Inflammatory macrophage treated with lipopolysaccharide for 4 hours (primary cell): ENCODE measurements at places on chromosomes 7 and 10.

DNA sequence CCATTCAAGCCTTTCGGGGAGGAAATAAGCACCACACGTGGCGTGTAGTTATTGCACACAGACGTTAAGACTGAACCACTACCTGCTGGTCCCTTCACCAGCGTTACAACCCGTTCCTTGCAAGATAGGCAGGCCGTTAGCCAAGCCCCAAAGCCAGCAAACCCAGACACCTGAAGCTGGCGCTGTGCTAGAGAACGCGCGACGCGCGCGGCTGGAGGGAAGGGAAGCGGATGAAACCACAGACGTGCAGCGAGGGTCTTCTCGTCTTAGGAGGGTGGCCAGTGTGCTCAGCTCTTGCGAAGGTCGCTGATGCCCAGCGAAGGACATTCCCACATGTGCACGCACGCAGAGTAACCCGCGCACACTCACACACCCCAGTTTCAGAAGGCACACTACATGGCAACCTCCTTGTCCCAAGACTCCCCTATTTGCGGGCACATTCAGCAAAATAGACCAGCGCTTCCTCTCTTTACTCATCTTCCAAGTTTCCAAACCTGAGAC is 980 bp downstream of the TMEM26 start:
- no peak for DNase-seq

GRCh38 chr7:39433550-39433949 is 132.7 kb upstream of the YAE1 start:
- peak; percentile 36 for DNase-seq

- DNase-seq = peak; percentile 59
Observed at GRCh38 chr7:157139111-157139809, 534 bp downstream of the UBE3C start.

DNA sequence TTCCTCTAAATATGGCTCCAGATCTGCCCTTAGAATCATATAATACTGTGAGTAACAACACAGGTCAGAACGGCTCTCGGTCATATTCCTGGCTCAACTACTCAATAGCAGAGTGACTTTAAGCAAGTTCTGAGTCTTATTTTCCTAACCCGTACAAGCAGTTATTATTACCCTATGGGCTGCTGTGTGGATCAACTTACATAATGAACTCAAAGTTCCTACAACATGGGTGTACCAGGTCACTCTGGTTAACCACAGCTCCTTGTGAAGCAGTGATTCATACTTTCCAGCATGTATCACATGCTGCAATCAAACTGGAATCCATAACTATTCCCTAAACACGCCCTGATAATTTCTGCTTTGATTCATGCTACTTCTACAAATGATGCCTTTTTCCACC is 107.3 kb downstream of the LRRN3 start:
- peak; percentile 37 for DNase-seq

DNA sequence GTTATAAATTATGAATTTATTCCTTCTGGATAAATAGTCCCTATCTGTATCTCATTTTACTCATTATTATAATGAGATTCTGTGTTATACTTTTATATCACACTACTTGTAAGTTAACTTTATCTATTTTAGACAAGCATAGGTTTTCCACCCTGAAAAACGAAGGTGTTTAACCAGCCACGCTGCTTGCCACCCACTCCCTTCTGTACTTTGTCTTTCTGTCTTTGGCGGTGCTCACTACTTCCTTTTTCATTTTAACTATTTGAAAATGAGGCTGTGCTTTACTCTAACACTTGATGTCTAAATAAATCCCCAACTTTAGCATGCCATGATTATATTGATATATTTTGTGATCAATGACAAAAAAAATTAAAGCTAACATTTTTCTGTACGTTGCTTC is 952.9 kb downstream of the DNAJB9 start:
- DNase-seq = no peak

DNA sequence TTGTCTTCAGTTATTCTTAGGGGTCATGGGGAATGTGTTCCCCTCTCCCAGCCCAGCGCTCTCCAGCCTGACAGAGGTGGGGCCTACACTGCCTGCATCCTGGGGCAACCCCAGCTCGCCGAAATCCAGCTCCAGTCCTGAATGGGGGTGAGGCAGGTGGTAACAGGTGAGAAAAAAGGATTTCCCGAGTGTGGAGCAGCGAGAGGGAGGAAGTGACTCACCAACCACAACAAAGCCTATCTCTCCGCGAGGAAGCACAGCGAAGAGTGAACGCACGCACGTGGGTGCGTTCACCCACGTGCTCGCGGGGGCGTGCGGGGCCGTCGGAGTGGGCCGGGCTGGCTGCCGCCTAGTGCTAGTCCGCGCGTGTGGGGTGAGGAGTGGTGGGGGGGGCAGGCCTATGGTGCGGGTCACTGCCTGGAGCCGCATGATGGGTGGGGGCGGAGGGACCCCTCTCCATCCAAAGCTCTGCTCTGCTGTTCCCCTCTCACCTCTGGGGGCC is 855 bp upstream of the PALD1 start:
- DNase-seq = no peak

DNA sequence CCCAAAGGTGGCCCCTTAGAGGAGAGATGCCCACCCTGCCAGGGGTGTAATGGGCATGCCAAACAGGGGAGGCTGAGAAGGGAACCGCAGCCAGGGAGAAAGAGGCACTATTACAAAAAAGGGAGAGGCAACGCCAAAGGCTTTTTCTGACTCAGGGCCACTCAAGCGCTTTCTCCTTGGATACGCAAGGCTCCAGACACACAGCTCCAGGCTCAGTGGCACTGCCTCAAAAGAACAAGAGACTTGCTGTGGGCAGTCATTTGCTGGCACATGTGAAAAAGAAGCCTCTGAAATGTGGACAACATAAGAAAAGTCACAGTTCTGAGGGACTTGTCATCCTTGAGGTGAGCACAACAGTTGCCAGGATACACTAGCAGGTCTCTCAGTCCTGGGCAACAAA is 128.4 kb downstream of the DGKI start:
- no peak for DNase-seq

DNA sequence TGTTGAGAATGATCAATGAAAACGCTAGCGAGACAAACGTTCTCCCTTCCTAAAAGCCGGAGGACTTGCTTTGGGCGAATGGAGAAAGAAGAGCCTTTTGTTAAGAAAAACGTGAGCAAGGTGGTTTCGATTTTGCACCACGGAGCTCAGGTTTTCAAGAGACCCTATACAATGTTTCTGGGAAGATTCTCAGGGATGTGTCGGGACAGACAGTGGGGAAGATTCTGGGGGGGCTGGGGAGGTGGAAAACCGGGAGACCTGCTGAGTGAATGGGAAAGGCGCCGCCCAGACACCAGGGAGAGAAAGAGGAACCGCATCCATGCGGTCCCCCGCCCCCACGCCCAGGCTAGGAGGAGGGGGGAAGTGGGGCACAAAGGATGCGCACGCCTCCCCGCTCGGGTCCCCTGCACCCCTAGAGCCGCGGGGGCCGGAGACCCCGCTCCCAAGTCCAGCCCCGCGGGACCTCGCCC is 745 bp downstream of the YWHAG start:
- peak; percentile 71 for DNase-seq

DNA sequence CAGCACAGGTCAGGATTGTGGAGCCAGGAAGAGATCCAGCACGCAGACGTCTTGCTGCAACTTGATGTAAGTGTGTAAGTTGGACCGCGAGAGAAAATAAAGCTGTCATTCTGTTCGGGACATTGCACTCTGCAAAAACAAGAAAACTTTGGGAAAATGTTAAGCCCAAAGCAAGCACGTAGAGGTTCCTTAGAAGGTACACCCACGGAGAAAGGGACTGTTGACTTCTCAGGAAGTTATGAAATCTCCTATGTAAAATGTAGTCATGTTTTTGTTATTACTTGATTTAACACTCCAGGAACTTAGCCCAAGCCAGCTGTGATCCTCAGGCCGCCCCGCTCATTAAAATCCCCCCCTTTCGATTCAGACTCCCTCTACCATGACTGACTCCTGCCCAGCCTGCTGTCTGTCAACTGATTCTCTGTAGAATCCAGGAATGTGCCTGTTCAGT is 196.1 kb upstream of the TCF7L2 start:
- DNase-seq = peak; percentile 69

DNA sequence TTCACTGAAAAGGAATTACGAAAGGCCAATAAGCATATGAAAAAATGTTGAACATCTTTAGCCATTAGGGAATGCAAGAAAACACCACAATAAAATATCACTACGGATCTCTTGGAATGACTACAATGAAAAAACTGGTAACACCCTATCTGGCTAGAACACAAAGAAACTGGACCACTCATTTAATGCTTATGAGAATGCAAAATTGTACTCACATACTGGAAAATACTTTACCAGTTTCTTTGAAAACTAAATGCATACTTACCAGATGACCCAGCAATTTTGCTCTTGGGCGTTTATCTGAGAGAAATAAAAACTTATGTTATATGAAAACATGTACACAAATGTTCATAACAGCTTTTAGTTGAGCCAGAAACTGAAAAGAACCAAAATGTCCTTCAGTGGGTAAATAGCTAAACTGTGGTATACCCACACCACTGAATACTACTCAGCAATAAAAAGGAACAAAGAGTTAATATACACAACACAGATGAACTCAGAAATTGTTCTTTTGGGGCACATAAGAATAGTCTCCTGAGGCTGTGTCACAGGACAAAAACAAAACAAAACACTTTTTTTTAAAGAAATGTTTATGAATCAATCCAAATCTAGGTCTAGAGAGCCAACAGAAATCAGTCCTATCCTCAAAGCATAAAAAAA is 23.5 kb downstream of the CNOT4 start:
- no peak for DNase-seq

DNA sequence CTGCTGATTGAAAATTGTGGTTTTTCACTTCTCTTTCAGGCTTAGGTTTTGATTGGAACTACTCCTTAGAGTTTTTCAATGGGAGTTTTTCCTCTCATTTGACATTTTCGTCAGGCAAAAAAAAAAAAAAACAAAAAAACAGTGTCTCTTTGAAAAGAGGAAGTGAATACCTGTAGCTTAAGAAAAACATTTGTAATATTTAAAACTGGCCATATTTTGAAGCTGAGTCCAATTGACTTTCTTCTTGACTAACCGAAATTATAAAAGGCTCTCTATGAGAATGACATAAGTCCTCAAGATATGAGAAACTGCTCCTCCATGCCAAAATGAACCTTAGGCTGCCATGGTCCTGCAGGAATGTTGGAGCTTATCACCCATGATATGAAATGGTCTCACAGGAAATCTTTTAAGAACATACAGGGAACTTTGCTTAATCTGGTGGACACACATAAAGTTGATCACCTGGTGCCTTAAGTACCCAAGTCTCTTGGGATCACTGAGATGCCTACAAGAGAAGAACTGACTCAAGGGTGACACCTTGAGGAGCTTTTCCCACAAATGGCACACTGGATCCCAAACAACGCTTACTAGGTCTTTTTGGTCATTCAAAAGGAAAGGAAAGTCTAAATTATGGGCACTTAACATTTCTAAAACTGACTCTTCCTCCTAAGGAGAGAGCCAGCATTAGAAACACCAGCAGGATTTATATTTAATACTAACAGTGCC is 263.4 kb downstream of the CDC14C start:
- DNase-seq = no peak

GRCh38 chr7:152733286-152733934 is 26.1 kb upstream of the ACTR3B start:
- DNase-seq = no peak
